ENCODE measurements at places on chromosomes 13 and 19.

- DNase-seq, result no peak
These were observed 1.6 kb downstream of the FAM83E start for GRCh38 chr19:48613024-48613851.

GRCh38 chr13:43000676-43001075 is 8.6 kb upstream of the EPSTI1 start:
- no peak for DNase-seq

DNA sequence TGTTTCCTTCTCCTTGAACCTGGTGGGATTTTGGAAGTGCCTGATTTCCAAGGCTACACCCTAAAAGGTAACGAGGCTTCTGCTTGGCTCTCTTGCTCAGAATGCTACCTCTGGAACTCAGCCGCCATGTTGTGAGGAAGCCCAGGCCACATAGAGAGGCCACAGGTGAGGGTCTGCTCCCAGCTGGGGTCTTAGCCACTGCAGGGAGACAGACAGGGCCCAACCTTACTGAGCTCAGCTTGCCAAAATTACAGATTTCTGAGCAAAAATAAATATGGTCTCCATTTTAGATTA is 61.4 kb downstream of the GPR12 start:
- DNase-seq, result no peak

DNA sequence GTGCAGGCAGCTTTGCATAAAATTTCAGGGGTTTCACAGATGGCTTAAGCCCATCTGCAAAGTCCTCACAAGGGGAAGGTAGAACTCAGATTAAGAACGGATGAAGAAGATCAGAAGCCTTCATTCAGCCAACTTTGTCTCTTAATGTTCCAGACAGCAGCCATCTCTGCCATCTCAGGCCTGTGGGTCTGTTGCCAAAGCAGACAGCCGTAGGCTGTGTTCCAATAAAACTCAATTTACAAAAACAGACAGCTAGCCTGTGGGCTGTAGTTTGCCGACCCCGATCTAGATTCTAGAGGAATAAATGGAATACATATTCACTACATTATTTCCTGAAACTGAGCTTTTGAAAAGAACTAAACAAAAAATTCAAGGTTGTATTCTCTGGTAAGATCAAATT is 3.8 kb downstream of the DCUN1D2 start:
- DNase-seq, result no peak

- DNase-seq, result no peak
These were observed 127.6 kb upstream of the IRS2 start for GRCh38 chr13:109913936-109914510.

GRCh38 chr19:49932731-49933131 is 3.4 kb upstream of the NUP62 start:
- peak; percentile 28 for DNase-seq

GRCh38 chr13:44135566-44135965 is 238.1 kb upstream of the SERP2 start:
- DNase-seq, result no peak

GRCh38 chr13:92315265-92315664 is 911.3 kb upstream of the GPC6 start:
- DNase-seq, result no peak

GRCh38 chr13:61857198-61857597 is 441.5 kb upstream of the PCDH20 start:
- DNase-seq, result no peak

DNA sequence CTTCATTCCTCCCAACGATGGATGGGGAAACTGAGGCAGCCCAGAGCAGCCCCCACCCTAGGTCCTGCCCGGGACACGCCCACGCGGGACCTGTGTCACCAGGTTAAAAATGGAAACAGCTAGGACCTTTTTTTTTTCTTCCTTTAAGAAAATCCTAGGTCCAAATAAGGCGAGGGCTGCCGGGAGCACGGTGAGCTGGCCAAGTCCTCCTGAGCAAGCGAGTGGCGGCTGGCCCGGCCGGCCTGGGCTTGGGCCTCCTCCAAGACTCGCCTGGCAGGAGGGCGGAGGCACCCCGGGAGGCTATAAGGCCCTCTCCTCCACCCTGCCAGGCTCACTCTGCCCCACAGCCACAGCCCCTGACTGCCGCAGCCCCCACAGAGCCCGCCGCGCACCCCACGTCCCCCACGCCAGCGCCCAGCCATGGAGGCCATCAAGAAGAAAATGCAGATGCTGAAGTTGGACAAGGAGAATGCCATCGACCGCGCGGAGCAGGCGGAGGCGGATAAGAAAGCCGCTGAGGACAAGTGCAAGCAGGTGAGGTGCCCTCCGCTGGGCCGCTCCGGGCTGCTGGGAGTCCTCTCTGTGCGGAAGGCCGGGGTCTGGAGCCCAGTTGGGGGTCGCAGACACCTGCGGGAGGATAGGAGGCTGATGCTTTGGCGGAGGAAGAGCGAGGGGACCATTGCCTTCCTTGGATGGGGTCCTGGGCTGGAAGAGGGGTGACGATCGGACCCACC is 8.9 kb upstream of the TPM4 start:
- DNase-seq, result no peak

GRCh38 chr13:70253834-70254233 is 145.6 kb upstream of the KLHL1 start:
- no peak for DNase-seq

DNA sequence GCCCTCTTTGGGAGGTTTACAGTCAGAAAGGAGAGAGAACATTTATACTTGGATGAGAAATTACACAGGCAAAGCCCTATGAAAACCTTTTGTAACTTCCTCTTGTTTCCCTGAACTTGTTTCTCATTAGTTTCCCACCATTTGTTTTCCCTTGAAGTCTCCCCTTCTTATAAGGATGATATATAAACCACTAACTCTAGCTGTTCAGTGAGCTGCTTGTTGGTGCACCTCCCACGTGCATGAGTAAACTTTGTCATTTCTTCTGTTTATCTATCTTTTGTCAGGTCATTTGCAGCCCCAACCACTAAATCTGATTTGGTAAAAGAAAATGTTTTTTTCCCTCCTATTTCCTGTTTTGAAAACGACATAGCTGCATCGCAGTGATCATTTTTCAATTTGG is 919.9 kb downstream of the SLITRK1 start:
- DNase-seq, result no peak

DNA sequence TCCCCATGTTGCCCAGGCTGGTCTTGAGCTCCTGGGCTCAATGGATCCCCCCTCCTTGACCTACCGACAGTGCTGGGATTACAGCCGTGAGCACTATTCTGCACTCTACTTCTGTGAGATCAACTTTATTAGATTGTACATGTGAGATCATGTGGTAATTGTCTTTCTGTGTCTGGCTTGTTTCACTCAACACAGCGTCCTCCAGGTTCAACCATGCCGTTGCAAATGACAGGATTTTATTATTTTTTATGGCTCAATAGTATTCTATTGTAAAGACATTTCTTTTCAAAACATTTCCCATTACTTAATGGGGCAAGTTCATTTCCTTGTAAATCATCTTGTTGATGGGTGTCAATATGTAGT is 1.5 kb upstream of the OBI1 start:
- DNase-seq, result no peak

DNA sequence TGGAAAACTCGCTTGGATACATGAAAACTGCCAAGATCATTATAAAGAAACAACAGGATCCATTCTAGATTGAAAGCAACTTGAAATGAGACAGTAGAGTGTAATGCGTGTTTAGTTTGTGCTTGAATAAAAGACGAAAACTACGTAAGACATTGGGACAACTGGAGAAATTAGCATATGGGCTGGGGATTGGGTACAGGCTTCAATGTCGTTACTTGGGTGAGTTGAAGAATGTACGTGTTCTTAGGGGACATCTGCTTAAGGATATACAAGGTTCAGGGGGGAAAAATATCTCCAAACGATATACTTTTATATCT is 471 bp upstream of the ERVK3-1 start:
- no peak for DNase-seq

GRCh38 chr13:41188584-41188983 is 5.8 kb downstream of the KBTBD7 start:
- DNase-seq, result no peak
